CD4-positive, alpha-beta T cell treated with Interleukin-17A for 1 hour (primary cell): ENCODE measurements at places on chromosomes 5 and 9.

DNA sequence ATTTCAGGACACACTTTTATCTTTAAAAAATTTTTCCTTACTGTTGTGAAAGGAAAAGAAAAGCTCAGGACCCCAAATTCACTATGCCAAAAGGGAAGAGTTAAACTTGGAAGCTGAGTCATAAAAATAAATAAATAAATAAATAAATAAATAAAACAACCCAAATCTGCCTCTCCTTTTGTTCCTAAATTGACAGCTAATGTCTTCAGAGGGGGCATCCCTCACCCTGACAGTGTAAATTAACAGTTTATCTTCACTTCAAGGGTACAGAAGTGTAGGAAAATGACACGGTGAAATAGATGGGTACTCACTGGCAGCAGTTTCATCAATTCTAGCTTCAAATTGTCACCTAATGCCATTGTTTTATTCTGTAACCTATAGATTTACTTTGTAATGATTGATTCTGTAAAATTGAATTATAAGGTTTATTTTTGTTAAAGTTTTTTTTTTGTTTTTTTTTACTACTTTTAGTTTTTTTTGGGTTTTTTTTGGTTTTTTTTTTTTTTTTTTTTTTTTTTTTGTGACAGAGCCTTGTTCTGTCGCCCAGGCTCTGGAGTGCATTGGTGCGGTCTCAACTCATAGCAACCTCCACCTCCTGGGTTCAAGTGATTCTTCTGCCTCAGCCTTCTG is 18.5 kb upstream of the ANXA1 start:
- DNase-seq = peak; percentile 43

DNA sequence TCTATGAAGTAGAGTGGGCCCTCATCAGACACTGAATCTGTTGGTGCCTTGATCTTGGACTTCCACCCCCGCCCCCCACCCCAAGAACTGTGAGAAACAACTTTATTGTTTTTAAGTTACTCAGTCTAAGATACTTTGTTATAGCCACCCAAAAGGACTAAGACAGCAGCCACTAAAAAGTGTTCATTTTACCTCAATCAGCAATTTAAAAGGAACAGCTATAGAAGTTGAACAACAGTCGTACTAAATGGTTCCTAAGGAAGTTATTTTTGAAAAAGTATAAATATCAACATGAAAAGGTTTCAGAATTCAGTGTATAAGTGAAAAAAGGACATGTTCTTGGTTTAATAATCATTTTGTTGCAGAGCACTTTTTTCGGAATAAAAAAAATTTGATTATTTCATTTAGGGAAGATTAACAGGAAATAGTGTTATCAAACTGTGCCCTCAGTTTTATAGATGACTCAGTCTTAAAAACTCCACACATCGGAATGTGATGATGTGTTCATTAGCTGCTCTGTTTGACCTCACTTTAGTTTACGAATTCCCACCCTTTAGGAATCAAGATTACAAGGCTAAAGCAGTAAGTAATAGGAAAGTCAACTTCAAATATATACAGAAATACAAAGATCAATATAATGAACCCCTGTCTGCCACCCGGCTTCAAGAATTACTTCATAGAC is 71.2 kb downstream of the MTAP start:
- DNase-seq = no peak

DNA sequence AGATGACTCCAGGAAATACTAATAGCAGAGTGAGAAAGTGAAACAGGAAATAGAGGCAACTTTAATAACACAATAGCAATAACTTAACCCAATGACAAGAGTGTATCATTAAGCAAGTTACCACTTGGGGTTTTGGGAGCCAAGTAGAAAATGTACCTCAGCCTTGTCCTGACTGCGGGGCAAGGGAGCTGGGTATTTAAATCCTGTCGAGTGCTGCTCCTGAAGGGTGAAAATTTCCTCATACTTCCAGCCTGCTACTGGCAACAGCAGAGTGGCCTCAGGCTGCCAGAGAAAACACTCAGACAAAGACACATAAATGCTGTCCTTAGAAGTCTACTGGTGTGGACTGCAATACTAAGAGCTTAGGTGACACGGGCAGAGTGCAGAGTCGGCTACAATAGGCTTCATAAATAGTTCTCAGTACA is 112.5 kb upstream of the EMB start:
- no peak for DNase-seq

- DNase-seq = no peak
These were observed 10.6 kb downstream of the NR2F1 start for GRCh38 chr5:93593476-93594131.

DNA sequence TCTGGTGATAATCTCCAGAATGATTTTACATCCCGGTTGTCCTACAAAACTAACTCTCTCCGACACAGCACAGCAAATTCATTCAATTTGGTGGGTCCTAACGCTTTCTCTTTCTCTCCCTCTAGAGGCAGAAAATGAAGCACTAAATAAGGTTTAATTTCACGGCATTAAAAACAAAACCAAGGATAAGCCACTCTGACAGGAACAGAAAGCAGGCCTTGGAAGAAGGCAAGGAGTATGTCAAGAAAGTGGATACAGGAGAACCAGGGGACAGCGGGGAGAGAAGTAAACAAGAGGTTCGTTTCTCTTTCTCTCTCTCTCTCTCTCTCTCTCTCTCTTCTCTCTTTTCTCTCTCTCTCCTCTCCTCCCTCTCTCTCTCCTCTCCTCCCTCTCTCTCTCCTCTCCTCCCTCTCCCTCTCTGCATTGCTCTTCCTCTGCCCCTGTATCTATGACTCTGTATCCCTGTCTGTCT is 49.8 kb downstream of the EBF1 start:
- no peak for DNase-seq

- no peak for DNase-seq
These were observed 332.3 kb downstream of the TRPM3 start for GRCh38 chr9:70789086-70789485.

GRCh38 chr5:73638344-73639095 is 12.5 kb downstream of the ARHGEF28 start:
- no peak for DNase-seq

DNA sequence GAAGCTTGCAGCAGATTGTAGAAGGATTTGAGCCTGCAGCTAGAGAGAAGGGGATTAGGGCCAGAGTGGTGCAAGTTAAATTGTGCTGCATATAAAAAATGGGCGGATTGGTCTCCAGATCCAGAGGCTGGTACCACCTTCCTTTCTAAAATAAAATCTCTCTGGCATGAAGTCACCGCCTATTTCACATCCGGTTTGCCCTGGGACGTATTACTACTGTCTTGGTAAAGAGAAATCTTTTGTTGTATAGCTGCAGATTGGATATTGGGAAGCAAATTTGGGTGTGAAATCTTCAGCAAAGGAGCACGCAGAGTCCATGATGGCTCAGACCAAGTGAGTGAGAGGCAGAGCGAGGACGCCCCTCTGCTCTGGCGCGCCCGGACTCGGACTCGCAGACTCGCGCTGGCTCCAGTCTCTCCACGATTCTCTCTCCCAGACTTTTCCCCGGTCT is at the start of gene GABRA1:
TSS of gene GABRA1 (plus strand) at position 180 of the 451 bp plus-strand sequence. CDS start 2,691 bp downstream, outside the sequence.
- no peak for DNase-seq
